ENCODE measurements at places on chromosomes 3 and 15. TPM values are rescaled to one million over a fixed set of nuclear protein-coding genes. Genes with fewer than 3 reads are reported as not detected.

The BHLHE40 gene
- total RNA-seq = 84.4 TPM

GRCh38 chr3:128590948-128591347, 59.7 kb downstream of the RPN1 start:
- no peak for DNase-seq

GRCh38 chr3:53709256-53709655, 137.0 kb downstream of the CHDH start:
- DNase-seq = no peak

The RAF1 gene
- 86.7 TPM for total RNA-seq

- no peak for DNase-seq
These were observed 27.1 kb downstream of the GATM start for GRCh38 chr15:45351227-45351626.

The CHRNA3 gene
- total RNA-seq = not detected

GRCh38 chr3:183491923-183492848, 63.3 kb downstream of the KLHL6 start:
- DNase-seq = no peak

DNA sequence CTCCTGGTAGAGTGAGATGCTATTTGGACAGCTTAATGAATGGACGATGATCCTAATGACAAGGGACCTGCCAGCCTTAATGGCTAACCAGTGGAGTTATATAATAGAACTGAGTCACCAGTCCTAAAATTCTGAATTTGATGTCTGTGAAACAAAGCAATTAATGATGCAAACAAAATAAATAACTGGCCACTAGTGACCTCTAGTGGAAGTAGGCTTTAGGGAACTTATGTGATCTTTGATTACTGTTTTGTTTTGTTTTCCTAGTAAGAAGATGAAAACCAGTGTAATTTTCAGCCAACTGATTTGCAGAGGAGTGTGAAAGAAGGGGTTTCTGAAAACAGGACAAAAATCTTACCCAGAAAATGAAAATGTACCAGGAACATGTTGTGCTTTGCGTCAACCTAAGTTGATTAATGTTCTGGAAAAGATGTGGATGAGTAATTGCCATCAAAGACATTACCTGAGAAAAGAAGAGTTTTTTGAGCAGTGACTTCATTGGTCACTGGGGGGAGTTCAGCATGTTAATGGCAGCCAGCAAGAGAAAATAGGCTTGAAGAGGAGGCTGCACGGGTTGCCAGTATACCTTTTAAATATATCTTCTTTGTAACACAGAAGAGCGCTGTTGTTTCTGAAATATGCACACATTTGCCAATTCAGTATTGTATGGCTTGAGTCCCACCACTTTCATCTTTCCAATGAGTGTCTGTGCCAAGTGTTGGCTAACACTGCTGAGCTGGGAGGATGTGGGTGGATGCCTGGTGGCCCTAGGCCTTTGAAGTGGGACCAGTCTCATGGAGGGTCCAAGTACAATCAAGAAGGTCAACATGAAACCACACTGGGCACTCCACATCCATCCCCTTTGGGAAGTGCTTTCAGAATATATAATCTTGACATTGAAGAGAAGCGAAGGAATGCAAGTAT, 9.3 kb downstream of the VEPH1 start:
- DNase-seq = no peak

- peak; percentile 25 for DNase-seq
These were observed 128.0 kb upstream of the ADAMTS9 start for GRCh38 chr3:64815789-64816188.

All from lung (tissue), 17 donors.